Activated naive CD4-positive, alpha-beta T cell treated with anti-CD3 and anti-CD28 coated beads, Interleukin-2, amount 50 U/mL, for 16 hours (primary cell): ENCODE measurements at places on chromosomes 2 and 18.

DNA sequence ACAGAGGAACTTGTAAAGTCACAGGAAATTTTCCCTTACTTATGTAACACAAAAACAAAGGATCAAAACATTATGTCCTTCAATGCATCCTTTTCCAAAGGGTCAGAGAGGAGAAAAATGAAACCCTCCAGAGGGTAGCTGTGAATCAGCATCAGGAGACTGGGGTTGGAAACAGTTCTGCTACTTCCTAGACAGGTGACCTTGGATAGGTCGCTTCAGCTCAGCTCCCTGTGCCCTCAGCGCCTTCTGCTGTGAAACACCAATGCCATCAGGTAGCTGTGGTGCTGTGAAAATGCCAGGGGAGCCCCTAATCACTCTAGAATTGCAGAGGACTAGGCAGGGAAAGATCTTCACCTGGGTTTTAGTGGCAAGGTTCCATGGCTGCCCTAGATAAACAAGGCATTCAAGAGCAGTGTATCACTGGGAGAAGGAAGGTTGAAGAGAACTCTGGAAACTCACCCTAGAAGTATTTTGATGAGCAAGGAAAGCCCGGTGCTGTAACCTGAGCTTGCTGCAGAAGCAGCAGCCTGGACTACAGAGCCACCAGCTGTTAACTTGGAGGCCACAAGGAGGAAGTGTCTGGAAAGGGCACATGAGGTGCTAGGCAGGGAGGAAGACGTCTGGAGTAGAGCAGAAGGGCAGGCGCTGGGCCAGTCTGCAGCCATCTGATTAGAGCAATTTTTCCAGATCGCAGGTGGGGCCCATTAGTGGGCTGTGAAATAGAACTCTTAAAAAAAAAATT, 100.7 kb upstream of the MCFD2 start:
- no peak for DNase-seq

DNA sequence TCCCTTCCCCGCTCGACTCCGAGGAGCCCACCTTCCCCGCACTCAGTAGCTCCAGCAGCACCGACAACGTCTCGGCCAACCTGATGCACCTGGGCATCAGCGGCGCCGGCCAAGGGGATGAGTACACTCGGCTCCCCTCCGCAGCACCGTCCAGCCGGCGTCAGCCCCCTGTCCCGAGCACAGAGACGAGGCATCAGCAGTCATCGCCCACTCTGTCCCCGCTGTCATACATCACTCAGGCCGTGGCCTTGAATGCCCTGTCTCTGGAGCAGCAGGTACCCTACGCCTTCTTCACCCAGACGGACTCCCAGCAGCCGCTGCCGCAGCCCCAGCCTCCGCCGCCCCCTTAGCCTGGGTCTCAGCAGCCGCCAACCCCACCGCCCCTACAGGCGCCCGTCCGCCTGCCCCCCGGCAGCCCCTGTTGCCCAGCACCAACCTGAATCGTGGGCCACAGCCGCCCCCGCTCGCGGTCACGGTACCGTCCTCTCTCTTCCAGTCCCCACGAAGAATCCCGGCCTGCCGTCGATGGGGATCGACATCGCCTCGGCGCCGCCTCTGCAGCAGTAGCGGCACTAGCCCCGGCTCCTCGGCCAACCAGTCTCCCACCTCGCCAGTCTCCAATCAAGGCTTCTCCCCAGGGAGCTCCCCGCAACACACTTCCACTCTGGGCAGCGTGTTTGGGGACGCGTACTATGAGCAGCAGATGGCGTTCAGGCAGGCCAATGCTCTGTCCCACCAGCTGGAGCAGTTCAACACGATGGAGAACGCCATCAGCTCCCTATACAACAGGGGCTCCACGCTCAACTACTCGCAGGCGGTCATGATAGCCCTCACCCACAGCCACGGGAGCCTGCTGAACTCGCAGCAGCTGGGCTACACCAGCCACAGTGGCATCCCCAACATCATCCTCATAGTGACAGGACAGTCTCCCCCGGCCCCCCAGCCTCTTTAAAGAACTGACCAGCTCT, 1195.9 kb upstream of the CHAC2 start:
- no peak for DNase-seq

DNA sequence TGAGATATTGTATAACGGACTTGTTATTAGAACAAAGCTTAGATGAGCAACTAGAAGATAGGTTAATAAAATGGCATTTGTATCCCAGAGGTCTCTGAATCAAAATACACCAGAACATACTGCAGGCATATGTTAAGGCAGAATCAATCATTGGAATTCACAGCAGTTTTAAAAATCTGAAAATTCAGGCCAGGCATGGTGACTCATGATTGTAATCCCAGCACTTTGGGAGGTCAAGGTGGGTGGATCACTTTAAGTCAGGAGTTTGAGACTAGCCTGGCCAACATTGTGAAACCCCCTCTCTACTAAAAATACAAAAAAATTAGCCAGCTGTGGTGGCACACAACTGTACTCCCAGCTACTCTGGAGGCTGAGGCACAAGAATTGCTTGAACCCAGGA, 405.2 kb downstream of the ZEB2 start:
- no peak for DNase-seq

- no peak for DNase-seq
These were observed 64.7 kb downstream of the CCDC178 start for GRCh38 chr18:33375829-33376228.

DNA sequence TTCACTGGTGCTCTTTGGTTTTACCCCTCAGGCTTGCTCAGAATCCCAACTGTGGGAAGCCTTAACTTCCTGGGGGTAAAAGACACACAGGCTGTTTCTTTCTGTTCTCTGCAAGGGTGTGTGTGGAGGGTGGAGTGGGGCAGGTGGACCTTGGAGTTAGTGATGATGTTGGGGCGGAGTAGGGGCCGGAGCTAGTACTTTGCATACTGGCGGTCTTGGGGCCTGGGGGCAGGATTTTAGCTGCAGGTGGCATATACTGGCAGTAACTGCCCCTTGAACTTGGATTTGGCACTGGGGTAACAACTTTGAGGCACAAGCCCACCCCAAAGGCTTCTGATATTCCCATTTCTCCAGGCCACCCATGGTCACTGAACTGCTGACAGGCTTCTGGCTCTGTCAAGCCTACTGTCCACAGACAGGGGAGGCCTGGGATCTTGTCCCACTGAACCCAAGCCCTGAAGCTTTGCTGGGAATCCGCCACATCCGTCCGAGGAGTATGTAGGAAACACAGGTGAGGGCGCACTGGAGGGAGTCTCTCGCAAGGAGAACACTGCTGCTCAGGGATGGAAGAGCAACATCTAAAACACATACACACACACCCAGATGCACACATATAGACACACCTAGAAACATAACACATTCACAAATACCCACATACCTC, 258.9 kb downstream of the DYSF start:
- DNase-seq, result no peak

DNA sequence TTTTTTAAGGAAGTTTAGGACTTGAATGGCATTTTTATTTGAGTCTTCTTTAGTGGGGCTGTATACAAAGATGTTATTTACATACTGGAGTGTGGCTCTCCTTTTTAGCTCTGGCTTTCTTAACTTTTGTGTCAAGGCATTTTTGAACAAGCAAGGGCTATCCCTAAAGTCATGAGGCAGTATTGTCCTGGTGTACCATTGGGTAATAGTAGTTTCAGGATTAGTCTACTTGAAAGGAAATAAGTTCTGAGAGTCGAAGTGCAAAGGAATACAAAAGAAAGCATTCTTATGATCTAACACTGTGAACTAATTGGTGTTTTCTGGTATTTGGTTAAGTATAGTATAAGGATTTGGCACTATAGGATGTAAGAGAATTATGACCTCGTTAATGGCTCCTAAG, 1.9 kb upstream of the CYP27A1 start:
- no peak for DNase-seq

DNA sequence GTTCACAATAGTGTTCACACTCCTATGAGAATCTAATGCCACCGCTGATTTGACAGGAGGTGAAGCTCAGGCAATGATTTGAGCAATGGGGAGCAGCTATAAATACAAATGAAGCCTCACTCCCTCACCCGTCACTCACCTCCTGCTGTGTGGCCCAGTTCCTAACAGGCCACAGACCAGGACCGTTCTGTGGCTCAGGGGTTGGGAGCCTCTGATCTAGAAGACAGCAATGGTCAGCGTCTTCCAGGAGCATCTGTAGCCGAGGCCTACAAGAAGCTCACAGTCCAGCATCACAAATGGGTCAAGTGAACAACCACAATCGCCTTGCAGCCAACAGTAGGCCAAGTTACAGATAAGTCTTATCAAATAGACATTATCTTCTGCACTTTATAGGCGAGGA, 110.0 kb upstream of the SLC66A3 start:
- DNase-seq, result no peak

DNA sequence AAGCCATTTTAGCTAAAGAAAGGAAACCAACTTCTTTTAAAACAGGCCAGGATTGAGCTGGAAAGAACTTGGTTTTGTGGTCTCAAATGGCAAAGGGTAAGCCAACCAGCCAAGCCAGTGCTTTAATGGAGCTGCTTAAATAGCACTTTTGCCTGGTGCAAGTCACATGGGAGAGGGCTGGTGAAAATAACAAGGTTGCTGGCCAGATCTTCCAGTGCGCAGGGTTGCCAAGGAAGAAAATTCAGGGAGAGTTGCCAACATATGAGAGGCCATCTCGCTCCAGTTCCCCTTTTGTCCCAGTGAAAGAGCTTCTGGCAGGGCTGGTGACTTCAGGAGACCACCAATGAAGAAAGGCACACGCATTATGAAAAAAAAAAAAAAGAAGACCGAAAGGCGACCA, 57.3 kb downstream of the IRS1 start:
- DNase-seq, result no peak

DNA sequence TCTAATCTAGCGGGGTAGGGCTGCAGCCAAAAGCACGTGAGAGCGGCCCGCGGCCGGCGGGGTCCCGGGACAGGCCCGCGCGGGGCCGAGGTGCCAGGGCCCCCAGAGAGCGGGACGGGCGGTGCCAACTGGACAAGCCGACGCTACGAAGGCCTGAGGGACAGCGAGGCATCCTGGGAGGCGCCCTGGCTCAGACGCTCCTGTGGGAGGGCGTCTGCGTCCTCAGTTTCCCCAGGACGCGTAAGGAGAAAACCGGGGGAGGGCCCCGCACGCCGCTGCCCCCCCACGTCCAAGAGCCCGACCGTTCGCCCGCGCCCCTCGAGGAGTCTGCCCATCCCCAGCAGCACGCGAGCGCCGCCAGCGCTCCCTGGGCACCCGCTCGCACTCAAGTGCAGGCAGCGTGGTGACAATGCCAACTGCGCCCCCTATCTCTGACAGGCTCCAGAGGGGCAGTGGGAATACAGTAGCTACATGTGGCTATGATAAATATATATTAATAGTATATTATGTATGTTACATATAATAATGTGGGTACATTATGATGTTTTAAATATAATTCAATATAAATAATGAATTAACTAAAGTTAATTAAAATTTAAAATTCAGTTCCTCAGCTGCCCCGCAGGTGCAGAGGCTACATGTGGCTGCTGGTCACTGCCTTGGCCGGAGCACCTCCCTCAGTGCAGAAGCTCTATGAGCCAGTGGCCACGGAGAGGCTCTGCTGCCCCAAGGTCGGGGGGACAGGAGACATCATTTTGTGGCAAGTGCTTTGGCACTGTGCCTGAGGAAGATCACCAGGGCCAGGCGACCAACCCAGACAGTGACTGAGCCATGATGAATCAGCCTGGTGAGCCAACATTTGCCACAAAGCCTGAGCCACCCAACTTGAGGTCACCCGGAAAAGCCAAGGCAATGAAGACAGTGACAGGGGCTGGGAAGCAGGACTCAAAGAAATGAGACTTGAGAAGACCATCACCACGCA, 5.5 kb upstream of the SFT2D3 start:
- peak; percentile 47 for DNase-seq

DNA sequence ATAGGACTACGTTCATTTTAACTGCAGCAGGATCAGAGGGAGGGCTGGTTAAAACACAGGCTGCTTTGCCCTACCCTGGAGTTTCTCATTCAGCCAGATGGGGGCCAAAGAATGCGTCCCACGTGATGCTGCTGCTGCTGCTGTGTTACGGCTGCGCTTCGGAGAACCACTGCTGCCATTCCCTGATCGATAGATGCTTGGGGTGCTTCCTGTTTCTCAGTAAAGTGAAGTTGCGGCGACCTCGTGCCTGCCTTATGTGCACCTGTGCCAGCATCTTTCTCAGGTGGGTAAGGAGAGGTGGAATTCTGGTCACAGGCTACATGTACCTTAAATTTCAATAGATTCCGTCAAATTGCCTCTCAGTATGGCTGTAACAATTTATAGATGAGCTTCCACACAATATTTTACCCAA, 24.7 kb upstream of the TOGARAM2 start:
- peak; percentile 55 for DNase-seq

DNA sequence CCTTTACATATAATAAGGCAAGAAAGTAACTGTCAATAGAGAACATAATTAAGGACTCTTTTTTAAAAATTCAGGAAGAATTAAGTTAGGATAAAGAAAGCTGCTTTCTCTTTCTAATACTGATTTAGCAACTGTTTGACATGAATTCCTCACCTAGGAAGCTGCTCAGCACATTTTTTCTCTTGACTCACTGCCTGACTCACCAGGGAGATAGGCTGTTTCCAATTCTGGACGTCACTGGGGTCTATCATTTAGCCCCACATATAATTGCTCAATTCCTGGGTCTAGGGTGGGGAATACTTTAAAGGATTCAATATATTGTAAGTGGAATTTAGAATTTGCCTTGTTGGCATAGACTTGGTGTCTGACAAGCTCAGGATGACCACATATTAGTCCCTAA, 50.8 kb upstream of the UGP2 start:
- DNase-seq, result no peak

DNA sequence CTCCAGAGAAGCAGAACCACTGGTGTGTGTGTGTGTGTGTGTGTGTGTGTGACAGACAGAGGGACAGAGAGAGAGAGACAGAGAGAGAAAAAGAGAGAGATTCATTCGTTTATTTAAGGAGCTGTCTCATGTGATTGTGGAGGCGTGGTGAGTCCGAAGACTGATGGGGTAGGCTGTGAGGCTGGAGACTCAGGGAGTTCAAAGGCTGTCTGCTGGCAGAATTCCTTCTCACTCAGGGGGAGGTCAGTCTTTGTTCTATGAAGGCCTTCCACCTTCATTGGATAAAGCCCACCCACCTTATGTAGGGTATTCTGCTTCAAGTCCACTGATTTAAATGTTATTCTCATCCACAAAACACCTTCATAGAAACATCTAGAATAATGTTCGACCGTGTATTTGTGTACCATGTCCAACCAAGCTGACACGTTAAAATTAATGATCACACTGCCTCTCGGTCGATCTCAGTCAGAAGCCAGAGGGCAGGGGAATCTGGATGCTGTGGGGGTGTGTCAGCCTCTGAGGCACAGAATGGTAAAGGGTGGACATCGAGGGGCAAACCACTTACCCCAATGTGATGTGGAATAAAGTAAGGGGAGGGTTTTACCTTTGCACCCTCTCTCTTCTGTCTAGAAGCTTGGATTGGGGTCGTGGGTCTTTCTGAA, 275.6 kb downstream of the SLC4A3 start:
- no peak for DNase-seq

GRCh38 chr2:120204022-120204405, 19.2 kb downstream of the TMEM185B start:
- DNase-seq, result no peak

GRCh38 chr2:48496849-48497248, 33.1 kb upstream of the STON1 start:
- DNase-seq, result no peak

GRCh38 chr18:9914584-9915290, 921 bp downstream of the VAPA start:
- DNase-seq, result peak; percentile 83
